ENCODE measurements at places on chromosomes 12 and 14.

DNA sequence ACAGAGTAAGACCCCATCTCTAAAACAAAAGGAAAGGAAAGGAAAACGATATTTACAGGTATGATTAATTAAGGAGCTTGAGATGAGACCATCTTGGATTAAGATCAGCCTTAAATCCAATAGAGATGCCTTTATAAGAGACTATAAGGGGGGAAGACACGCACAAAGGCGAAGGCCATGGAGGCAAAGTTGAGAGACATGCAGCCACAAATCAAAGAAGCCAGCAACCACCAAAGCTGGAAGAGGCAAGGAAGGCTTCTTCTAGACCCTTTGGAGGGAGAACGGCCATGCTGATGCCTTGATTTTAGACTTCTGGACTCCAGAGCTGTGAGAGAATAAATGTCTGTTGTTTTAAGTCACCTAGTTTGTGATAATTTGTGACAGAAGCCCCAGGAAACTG lies 39.6 kb upstream of the MED13L start:
- DNase-seq: no peak

GRCh38 chr12:69150796-69151127 lies 88.6 kb upstream of the CPSF6 start:
- DNase-seq: no peak

- no peak for DNase-seq
These were observed 58.0 kb downstream of the DIP2B start for GRCh38 chr12:50562520-50563433.

DNA sequence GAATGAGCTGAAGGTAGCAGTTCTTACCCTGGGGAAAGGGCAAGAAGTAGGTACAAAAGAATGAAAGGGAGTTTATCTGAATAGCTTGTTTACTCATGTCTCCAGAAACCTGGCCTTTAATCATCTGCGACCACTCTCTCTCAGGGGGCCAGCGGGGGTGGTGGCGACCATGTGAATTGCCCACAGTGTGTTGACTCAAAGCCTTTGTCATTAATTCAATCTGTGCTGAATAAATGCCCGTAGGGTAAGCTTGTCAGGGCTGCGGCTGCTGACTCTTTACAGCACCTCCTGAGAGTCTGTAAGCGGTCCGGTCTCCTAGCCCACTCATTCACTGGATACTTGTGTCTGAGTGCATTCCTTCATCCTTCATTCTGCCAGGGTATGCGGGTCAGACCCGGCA lies 874.4 kb downstream of the SLC6A15 start:
- no peak for DNase-seq

- DNase-seq: no peak
These were observed 445.0 kb downstream of the GXYLT1 start for GRCh38 chr12:41699658-41700057.

- peak; percentile 62 for DNase-seq
These were observed 11.3 kb downstream of the VASH1 start for GRCh38 chr14:76772300-76773187.

GRCh38 chr14:97757491-97757890 lies 960.3 kb downstream of the VRK1 start:
- no peak for DNase-seq

DNA sequence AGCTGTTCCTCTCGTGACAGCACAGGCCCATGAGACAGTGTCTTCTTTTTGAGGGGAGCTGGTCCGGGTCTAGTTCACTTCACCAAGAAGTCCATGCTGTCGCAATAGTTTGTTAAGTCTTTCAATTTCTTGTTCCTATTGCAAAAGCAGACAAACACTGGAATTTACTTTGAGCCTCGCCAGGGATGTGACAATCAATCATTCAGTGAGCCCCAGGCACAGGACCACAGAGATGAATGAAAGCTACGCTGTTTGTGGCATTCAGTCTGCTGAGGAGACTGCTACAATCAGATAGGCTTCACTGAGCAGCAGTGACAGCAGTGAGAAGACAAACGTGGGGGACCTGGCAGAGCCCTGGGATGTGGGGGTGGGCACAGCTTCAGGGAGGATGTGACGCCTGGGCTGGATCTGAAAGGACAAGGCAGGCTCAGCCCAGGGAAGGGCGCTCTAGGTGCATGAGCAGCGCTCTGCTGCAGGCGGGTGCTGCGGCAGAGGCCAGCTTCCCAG lies 35.5 kb downstream of the TCTN1 start:
- no peak for DNase-seq

DNA sequence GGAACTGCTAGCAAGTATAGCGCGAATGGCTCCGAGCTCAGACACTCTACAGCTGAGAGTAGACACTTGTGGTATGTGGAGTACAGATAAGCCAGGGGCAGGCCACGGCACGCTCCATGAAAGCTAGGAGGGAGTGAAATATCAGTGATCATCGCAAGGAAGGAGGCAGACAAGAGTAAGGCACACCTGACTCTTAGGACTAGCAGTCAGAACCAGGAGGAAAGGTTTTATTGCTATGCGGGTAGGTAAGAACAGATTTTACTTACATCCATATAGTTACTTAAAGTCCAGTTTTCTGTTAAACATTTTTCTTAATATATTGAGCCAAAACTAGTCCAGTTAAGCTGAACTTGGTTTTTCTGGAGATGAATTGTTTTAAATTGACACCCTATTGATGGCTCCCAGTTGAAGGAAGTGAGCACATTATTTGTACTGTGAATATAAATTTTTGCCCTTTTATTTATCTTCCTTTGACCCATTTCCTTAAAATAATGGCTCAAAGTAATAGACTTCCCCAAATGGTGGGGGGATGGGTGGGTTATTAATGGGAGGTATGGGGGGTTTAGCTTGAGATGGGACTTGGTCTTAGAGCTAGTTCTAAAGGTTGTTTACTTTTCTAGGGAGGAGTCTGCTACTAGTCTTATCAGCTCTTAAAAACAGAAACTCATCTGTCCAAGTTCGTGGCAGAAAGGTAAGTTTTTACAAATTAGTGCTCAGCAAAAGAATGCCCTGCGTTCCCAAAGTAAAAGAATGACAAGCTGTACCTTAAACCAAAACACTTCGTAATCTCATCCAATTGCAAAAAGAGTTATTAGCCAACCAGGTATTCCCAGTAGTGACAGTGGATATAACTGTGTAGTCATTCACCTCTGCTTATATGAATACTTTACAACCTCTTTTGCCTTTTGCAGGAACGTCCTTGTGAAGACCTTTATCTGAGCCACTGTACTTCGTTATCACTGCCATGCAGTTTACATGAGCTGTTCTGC lies 5.8 kb downstream of the HNRNPA1 start:
- no peak for DNase-seq

- DNase-seq: no peak
These were observed 424.4 kb upstream of the LMO3 start for GRCh38 chr12:17030338-17030737.

DNA sequence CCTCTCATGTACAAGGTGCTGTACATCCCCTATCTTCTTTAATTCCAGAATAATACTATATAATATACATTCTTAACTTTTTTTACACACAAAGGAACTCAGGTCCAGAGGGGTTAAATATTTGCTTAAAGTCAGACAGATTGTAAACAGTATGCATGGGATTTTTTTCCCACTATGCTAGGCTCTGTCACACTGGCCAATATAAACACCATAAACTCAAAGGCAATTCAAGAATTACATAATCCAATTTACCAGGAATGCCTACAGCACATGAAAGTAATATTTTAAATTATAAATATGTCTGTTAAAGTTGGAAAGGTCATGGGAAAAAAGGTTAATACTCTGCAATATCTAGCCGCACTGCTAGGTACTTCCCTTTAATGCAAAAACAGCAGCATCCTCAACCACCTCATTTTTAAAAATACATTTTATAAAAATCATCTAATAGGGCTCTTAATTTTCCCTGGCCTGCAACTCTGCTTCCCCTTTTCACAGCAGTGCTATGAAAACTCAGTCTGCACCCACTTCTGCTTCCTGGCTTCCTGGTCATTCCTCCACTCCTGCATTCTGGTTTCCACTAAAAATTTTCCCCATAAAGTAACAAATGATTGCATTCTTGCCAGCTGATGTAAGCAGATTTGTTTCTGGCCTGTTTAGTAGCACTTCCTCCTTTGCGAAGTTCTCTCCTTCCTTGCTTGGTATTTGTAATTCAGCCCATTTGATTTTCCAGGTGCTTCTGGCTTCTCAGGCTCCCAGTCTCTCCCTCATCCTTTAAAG lies 128.1 kb downstream of the ITPR2 start:
- peak; percentile 7 for DNase-seq

DNA sequence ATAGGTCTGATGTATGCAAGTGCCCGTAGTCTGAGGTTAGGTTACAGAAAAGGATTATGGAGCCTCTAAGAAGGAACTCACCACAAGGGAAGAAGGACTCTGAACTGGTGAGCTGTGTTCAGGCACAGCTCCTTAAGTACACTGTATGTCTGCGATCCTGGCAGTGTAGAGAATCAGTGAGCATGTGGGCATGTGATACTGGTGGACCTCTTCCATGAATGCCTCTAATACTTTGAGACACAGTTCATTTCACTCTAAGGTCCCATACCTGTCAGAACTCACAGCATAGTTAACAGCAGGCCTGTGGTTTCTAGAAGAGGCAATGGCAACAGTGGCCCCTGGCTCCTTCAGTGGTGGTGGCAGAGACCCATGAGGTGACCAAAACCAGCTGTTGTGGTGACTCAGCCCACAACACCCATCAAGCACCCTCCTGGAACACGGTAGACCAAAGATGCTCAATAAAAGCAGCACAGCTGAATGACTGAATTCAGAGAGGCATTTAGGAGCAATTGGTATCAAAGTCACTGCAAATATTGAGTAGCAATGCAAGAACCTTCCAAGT lies 6.9 kb upstream of the OR6J1 start:
- peak; percentile 57 for DNase-seq

- DNase-seq: no peak
These were observed 9.6 kb upstream of the SERPINA11 start for GRCh38 chr14:94462219-94462551.

DNA sequence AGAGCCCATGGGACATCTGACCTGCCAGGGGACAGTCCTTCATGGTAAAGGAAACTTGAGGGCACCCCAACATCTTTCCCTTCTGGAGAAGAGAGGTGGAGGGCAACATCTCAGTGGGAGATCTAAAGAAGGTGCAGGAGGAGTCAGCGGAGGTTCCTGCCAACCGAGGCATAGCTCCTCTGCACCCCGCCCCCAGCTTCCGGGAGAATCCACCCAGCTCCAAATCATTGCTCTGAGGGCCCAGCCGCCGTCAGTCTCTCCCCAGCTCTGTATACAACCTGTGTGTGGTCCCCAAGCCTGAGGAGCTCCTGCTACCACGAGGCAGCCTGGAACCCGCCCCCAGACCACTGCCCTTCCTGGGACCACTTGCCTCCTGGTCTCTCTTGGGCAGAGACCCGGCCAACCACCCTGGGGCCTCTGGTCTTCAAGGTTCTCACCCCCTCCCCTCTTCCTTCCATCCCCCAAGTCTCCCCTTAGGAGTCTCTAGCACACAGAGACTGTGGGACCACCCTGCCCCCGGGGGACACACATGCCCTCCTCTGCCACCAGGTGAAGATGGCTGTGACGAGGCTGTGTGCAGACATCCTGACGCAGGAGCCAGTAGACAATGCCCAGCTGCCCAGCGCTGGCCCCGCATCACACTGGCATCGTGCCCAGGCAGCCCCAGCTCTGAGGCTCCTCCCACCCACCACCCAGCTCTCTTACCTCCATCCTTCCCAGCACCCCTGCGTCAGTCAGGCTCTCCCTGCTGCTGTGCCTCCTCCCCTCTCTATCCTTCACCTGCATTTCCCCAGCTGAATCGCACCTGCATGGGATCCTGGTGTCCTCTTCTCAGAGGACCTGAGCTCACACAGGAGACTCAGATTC lies 13.0 kb upstream of the NUDT14 start:
- peak; percentile 37 for DNase-seq

GRCh38 chr12:19959353-19959752 lies 409.0 kb upstream of the PDE3A start:
- no peak for DNase-seq

DNA sequence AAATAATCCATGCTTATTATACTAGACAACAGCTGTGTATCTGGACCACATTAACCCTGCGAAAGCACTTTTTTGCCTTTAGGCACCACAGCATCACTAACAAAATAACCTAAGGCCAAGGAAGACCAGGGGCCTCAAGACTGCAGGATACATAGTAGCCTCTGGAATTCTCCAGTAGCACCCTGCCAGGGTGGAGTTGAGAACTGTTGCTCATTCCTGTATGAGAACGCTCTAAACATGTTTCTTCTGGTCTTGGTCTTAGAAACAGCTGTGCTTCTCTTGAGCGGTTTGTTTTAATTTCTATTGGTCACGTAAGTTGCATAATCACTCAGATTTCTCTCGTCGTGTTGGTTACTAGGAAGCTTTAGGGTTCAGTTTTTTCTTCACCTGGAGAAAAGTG lies 7.9 kb downstream of the B4GALNT3 start:
- DNase-seq: no peak

GRCh38 chr12:47779943-47780504 lies 7.0 kb downstream of the SLC48A1 start:
- no peak for DNase-seq

GRCh38 chr14:88935083-88935482 lies 110.6 kb downstream of the TTC8 start:
- no peak for DNase-seq

DNA sequence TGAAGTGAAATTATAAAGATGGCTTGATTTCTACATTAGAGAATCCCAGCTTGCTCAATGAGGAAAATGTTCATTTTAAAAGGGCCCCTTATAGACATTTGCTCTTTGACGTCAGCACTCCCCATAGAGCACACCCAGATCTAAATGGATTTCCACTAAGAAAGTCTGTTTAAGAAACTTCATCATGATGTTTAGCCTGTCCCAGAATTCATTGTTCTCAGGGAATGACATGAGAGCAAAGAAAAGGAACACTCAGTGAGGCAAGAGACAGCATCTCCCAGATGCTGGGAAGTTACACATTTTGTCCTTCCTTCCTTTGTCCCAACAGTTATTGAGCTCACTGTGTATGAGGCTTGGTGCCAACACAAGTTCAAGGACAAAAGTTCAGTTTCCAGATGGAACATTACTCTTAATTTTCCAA lies 4.9 kb downstream of the PHLDA1 start:
- DNase-seq: no peak

DNA sequence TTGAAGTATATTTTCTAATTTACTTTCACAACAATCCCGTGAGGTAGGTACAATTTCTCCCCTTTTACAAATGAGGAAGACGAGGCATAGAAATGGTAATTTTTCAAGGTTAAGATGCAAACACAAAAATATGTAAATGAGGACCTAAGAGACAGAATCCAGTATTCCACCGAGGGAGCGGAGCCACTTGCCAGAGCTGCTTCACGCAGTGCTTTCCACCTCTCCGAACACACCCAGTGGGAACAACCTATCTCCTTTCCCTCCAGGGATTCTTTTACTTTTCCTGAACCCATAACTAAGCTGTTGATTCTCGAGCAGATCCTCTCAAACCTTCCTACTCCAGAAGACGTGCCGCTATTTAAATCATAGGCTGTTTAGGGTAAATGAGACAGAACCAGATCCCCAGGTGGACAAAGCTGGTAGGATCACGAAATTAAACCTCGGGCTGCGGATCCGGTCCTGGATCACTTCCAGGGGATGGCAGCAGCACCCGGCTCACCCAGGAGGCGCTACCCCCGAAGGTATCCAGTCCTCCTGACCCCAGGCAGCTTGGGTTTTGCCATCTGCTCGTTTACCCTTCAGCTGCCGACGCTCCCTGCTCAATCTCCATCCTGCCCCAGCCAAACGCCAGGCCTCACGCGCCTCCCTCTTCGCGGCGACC lies 1.5 kb downstream of the DDHD1 start:
- peak; percentile 27 for DNase-seq

GRCh38 chr12:58860056-58860787 lies 60.1 kb downstream of the LRIG3 start:
- DNase-seq: no peak

- no peak for DNase-seq
These were observed 5.6 kb upstream of the ST8SIA1 start for GRCh38 chr12:22340143-22340542.
